IMR-90 (cell line): ENCODE measurements at places on chromosomes 3 and 15. TPM values are rescaled to one million over a fixed set of nuclear protein-coding genes. Genes with fewer than 3 reads are reported as not detected.

DNA sequence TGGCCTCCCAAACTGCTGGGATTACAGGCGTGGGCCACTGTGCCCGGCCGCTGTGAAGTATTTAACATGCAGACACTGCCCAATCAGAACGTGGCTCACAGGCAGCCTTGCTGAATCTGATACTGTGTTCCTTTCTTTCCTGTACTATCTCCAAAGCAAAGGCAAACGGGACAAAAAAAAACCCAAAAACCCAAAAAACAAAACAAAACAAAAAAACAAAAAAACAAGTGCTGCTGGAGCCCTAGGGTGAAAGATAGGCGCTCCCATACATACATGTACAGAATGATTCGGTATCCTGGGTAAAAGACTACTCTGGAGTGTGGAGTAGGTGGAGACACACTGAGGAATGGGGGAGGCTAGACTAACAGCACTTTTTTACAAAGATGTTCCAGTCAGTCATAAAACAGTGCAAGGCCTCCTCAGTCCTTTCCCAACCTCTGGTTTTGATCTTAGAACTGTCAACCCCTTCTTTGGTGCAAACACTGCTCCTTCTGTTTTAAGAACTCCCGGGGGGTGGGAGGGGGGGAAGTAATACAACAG lies 7.7 kb upstream of the MAP1A start:
- DNase-seq: no peak

FOXP1 gene
- total RNA-seq: 128 and 132 TPM in 2 replicates

GRCh38 chr15:40115670-40116093 lies 7.0 kb upstream of the BMF start:
- DNase-seq: no peak

- peak; percentile 50 for DNase-seq
Observed at GRCh38 chr3:140186421-140186920, 251.5 kb downstream of the CLSTN2 start.
